ENCODE measurements at places on chromosomes 7 and 10.

DNA sequence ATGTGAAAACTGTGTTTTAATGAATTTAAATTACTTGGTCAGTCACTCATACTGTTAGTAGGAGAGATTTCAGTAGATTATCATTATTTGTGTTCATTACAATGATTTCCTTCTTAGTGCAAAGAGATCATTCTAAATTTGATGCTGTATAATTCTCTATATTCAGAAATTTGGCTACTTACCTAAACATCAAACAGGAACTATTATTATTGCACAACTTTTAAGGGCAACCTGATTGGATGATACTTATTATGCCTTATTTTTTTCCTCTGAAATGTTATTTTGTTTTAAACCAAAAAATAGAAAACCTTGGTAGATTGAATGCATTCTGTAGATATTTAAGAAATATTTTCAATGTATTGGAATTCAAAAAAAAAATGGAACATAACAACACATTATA, 436.4 kb upstream of the PCDH15 start:
- DNase-seq, result no peak

DNA sequence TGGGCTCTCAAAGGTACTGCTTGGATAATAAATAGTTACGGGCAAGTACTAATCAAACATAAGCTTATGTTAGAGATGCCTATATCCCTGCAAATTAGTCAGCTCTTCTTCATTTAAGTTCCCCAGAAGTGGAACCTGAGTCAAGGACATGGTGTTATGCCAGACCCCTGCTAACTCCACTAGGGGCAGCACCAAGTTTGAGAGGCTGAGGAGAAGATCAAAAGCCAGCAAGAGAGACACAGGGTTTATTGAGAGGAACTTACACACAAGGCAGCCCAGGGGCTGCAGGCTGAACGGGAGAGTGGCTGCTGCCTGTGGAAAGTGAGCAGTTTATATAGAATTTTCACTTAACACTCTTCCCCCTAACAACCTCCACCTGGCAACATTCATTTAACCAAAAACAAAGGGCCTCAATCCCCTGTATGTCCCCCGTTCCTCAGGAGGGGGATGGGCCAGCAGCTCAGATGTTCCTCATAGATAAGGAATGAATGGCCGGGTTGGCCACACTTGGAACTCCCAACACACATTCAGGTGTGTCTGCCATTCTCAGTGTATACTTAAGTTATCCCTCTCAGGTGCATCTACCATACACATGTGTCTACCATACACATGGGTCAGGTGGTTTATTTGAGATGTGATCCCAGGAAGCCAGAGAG, 62.6 kb upstream of the GHITM start:
- no peak for DNase-seq

DNA sequence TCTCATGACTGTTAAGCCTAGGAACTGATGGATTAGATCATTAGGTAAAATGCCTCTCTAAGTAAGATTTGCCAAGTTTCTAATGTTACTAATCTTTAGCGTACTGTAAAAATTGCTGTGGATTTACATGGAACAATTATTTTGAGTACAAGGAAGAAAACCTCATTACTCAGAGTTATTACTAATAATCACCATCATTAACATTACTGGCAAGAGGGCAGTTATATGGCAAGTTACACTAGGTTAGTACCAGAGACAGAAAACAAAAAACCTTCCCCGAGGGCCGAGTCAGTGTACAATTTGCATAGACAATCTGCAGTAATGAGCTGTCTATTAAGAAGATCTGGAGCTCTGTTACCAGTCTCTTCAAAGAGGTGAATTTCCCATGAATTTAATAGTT, 775.6 kb downstream of the GATA3 start:
- DNase-seq, result no peak

GRCh38 chr10:86340991-86341260, 25.7 kb downstream of the GRID1 start:
- no peak for DNase-seq

- DNase-seq, result no peak
Measured at GRCh38 chr7:1485156-1485555, 19.0 kb downstream of the INTS1 start.

DNA sequence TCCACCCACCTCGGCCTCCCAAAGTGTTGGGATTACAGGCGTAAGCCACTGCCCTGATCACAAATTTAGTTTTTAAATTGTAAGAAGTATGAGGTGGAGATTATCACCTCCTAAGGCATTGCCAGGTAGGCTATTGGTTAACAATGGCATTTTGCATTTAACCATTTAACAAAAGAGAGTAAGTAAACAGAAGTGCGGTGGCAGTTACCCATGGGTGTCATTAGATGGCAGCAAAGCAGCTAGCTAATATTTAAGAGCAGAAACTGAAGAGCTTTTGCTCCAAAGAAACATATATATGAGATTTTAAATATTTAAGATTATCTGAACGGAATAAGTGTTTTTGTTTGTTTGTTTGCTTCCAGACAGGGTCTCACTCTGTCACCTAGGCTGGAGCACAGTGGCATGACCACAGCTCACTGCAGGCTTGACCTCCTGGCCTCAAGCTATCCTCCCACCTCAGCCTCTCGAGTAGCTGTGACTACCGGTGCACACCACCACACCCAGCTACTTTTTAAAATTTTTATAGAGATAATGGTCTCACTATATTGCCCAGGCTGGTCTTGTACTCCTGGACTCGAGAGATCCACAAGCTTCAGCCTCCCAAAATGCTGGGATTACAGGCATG, 325.5 kb upstream of the C7orf33 start:
- no peak for DNase-seq

DNA sequence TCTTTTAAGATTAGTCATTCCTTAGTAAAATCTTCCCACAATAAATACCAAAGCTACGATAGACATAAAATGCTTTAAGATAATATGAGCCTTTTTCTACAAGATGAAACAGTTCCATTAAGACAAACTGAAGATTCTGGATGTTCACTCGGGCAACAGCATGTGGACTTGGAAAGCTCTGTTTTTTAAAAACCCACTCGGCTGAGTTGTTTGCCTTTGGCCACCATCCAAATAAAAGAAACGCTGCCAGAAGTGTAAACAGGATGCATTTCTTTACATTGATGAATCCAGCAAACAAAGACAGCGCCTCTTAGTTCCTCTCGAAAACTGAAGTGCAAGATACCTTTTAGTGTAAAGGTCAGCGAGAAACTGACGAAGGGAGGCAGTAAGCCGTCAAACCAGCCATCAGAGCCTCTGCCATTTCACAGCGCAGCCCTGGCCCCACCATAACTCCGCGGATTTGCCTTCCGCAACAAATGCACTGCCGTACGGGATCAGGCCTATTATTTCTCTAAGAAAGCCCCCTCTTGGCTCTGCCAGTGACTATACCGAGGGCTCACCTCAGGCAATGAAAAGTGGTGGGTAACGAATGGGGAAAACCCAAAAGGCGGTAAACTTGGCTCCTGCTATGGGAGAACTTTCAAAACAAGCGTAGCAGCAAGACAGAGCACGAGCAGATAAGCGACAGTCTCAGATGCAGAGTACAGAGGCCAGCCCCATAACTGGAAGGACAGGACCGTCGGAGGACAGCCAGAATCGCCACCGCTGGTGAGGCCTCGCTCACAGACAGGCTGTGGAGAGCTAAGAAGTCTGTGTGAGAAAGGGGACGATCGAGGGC, 41.4 kb downstream of the GNA12 start:
- DNase-seq, result no peak

GRCh38 chr7:12965767-12966166, 278.3 kb downstream of the ARL4A start:
- DNase-seq, result no peak

DNA sequence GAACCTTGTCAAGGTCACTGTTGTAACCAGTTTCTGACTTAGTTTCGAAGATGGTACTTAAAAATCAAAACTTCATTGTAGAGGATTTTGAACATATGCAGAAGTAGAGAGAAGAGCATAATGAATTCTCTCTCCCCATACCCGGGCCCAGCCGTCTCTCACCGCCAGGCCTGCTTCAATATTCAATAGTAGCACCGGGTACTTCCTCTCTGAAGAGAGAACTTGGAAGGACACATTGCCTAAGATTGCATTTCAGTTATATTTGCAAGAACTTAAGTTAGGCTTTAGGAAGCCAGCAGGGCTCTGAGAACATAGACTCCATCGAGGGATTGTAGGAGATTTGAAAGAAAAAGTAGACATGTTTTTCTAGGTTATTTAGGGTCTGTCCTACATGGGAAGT, 19.1 kb downstream of the LMTK2 start:
- DNase-seq, result no peak

GRCh38 chr10:47259466-47259865, 40.5 kb upstream of the GDF10 start:
- no peak for DNase-seq

GRCh38 chr7:90701771-90702170, 105.7 kb downstream of the CDK14 start:
- no peak for DNase-seq

DNA sequence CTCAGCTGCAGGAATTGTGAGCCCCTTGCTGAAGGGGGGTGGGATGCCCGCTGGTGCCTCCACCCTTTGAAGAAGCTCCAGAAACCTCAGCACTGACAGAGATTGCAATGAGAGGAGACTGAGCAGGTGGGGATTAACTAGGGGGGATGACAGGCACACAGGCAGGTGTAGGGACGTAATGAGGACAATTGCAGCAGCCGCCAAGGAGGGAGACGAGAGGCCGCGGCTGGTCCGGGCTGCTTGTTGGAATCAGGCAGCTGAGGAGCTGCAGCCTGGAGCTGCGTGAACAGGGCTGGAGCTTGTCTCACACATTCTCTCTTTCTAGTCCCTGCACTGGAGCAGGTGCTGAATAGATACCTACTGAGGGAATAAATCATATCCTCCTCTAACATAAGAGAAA, 122.0 kb upstream of the TCERG1L start:
- DNase-seq, result no peak

DNA sequence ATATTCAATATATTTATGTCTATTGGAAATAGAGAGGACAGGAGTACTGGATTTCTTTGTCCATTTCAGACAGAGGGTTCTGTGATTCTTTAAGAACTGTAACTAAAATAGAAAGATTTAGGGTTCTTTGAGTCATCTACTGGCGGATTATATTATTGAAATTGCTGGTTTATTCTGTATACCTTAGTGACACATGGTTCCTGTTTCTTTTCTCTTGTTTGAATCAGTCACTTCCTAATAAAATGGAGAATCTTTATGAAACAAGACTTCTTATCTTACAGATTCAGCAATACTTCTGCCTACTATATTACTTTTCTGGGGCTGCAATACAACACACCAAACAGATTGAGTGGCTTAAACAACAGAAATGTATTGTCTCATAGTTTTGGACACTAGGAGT, 20.8 kb upstream of the ZNF800 start:
- DNase-seq, result no peak

GRCh38 chr7:12470930-12471329, 67.3 kb upstream of the VWDE start:
- DNase-seq, result no peak

GRCh38 chr10:72087392-72087968, 871 bp downstream of the SPOCK2 start:
- no peak for DNase-seq

DNA sequence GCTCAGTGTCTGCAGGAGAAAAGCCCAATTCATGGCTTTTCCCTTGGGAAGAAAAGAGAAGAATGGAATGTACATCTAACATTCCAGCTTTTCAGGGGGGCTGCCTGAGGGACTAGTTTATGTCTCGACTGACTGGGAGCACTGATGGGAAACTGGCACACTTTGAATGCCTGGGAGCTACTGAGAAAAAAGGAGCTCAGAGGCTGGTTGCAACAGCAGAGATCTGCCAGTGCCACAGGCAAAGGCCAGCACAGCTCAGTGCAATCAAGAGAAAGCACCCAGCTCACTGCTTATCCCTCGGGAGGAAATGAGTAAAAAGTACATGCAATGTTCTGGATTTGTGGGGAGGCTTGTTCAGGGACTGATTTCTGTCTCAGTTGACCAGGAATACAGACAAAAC, 226.2 kb downstream of the COBL start:
- DNase-seq, result no peak

GRCh38 chr10:120543291-120543690, 86.3 kb downstream of the PLPP4 start:
- DNase-seq, result no peak

- no peak for DNase-seq
Measured at GRCh38 chr10:79411546-79412495, 33.6 kb downstream of the ZCCHC24 start.

DNA sequence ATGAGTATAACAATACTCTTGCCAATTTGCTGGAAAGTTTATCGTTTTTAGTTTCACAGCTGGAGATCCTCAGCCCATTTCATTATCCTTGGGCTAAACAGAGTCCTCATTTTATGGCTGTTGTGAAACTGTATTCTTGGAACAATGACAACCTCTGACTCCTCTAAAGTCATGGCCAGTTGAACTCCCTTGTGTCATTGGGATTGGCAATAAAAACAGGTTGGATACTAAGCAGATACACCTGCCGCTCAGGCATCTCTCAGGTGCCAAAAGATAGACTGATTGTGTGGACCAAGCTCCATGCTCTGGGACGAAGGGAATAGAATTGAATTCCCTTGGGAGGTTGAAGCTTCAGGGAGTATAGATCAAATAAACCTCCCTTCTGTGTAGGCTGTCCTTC, 182.2 kb downstream of the WDR11 start:
- DNase-seq, result no peak

- no peak for DNase-seq
Measured at GRCh38 chr7:130092598-130092997, 22.3 kb downstream of the KLHDC10 start.

- DNase-seq, result no peak
Measured at GRCh38 chr7:107111196-107111595, 57.6 kb upstream of the HBP1 start.

GRCh38 chr10:9362721-9363120, 1308.2 kb downstream of the GATA3 start:
- no peak for DNase-seq

DNA sequence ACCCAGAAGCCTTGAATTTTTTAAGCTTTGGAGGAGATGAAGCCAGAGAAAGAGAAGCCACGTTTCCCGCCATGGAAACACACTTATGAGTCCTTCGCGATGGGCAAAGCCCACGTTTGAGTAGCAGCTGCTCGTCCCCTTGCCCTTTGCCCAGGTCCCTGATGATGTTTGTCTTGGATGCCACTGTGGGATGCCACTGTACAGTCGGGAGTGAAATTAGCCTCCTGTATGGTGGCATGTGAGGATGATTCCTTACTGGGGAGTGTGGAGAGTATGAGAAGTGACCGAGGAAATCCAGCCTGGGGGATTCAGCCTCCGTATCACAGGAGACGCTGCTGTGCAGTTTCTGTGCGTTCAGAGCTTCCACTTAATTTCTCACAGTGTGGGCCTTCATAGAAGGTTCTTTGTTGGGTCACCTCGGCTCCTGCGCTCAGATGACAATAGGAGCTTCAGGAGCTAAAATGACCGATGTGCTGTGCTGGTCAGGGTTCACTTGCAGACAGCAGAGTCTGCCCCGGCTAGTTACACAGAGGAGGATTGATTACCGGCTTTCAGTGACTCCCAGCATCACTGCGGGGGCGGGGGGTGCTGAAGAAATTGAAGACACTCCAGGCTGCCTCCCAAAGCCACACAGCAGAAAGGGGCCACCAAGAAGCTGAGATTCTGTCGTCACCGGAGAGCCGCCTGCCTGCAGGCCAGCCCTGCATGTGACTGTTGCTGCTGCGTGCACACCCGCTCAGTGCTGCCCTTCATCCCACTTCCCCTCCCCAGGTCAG, 122.1 kb upstream of the SFMBT2 start:
- no peak for DNase-seq

Measured in stimulated activated CD4-positive, alpha-beta T cell treated with anti-CD3 and anti-CD28 coated beads, Interleukin-1b, Interleukin-23, amount 100 ng/mL, for 1 hour (primary cell).